ENCODE measurements at places on chromosomes 16 and 17.
A peak's percentile ranks its signal among the peaks of the same experiment; 100 is the strongest.

DNA sequence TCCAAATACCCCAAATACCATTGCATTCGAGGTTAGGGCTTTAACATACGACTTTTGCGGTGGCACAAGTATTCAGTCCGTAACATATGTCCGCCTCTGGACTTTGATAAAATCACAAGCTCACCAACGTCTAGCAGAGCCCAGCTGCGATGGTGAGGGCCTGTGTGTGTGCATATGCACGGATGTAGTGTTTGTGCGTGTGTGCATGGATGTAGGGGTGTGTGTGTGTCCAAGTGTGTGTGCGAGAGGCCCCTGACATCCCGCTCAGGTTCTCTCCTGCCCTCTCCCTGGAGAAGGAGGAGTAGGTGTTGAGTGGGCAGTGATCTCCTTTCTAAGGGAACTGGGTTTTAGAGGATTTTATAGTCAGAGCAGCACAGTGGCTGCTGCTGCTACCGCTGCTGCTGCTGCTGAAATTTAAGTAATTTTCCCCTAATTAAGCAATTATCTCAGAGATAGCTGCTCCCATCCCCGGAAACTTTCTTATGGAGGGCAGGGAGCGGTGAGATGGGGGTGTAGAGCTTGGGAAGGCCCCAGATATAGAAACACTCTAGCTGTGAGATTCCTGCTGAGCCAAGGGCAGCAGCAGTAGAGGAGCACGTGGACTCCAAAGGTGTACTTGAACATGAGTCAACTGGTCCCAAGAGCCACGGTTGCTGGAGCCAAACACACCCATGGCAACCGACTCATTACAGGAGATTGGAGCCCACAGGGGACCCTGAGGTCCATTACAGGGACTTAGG lies 121.7 kb upstream of the SDK2 start:
- peak; percentile 96 for DNase-seq

GRCh38 chr17:66477615-66478283 lies 175.3 kb downstream of the PRKCA start:
- DNase-seq = no peak

DNA sequence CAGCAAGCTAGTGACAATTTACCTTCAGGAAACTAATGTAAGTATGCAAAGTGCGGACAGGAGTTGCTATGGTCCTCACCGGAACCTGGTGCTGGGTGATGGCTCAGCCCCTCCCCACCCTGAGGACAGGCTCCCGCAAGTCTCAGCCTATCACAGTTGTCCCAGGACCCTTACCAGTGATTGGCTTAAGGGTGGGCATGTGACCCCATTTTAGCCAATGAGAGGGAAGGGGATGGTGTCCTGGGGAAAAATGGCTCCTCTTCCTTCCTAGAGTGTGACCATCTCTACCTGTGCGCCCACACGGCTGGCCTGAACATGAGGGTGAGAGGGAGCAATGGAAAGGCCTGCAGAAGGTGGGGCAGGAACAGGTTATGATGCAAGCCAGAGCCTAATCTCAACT lies 80.4 kb downstream of the C16orf78 start:
- DNase-seq = no peak

GRCh38 chr16:1818204-1818872 lies 8.3 kb downstream of the HAGH start:
- DNase-seq = no peak

DNA sequence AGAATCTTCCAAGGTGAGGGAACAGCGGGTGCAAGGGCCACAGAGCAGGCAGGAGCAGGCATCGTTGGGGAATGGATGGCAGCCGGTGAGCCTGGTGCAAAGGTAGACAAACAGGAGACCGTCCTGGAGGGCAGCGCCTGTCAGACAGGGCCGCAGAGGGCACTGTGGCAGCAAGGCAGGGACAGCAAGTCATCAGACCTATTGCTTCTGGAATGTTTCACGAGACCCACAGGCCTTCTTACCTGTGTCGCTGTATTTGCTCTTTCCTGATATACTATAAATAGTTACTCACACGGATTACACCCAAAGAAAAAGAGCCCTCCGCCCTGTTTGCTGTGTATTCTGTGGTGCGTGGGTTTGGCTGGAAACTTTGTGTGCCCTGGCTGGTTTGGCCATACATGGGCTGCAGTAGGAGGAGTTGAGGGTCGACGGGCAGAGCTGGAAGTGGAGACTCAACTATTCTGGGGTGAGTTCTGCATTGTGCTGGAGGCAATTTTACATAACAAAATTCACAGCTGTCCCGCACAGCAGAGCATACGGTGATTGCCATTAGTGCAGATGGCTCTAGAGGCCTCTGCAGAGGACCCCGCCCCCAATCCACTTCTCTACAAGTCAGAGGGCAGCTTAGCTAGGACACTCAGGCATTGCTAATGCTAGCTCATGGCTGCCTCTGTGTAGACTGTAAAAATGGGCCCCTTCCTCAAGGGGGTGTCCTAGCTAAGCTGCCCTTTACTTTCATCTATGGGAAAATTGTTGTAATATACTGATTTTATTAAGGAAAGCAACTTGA lies 18.6 kb upstream of the POLR3E start:
- DNase-seq = no peak

GRCh38 chr16:14489460-14489859 lies 140.6 kb downstream of the PARN start:
- DNase-seq = no peak

DNA sequence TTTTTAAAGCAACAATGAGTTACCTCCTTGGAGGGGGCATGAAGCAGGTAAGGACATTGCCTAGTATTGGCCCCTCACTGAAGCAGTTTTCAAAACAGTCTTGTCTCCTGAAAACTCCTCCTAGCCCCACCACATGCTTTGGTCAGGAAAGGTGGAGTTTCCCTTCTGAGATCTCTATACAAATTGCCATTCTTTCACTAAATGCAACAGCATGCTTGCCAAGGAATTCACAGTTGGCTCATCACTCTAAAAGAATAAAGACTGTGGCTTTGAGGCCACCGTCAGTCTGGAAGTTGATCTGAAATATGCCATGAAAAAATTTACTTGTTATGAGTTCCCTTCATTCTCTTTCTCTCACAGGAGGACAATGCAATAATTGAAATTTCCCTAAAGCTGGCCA lies 4.2 kb downstream of the TTC19 start:
- no peak for DNase-seq

GRCh38 chr17:18951941-18952842 lies at the start of gene SLC5A10:
SLC5A10 (plus strand) TSS chr17:18952165; CDS start chr17:18952206, 41 bp downstream.
- no peak for DNase-seq

- no peak for DNase-seq
Observed at GRCh38 chr17:19410091-19410490, 941 bp upstream of the RNF112 start.

- no peak for DNase-seq
Observed at GRCh38 chr17:65145743-65146142, 8.6 kb downstream of the RGS9 start.

DNA sequence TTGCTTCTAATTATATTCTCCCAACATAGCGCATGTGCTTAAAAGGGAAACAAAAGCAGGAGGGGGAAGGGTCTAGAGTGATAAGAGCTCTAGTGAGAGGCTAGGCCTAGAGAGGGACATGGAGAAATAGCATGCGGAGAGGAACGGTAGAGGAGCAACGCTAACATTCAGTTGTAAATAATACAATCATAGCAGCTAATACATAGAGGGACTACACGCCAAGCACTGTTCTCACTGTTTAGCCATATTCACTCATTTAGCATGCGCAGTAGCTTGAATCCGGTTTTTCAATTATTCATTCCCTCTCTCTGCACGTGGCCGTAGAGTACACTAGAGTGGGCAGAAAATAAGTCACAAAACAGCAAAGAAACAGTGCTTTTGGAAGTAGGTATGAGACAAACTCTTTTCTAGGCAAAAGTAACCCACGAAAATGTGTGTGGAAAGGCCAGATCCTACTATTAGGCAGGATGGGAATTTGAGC lies 1.7 kb upstream of the ALOX12 start:
- DNase-seq = no peak

DNA sequence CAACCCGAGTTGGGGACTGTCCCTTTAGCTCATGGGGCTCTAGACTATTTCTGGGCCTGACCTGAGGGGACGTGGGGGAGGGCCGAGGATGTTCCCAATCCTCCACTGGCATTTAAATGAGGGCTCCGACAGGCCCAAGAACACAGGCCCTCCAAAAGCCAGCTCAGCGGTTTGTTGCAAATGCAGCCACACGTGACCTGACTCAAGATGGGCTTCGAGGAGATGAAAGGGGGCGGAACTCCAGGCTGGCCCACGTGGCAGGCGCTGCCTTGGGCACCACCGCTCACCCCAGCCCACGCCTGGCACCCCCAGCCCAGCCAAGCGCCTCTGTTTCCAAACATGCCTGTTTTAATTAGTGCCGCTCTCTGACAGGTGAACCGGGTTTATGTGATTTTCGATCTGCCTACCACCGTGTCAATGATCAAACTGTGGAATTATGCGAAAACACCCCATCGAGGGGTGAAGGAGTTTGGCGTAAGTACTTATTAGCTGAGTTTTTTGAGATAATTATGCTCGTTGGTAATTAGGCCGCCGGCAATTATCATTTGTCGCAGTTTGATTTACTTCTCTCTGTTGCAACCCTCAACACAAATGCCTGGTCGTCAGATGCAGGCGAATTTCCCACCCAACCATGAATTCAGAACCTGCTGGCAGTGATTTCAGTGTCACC lies 226.7 kb downstream of the KATNIP start:
- DNase-seq = peak; percentile 28

DNA sequence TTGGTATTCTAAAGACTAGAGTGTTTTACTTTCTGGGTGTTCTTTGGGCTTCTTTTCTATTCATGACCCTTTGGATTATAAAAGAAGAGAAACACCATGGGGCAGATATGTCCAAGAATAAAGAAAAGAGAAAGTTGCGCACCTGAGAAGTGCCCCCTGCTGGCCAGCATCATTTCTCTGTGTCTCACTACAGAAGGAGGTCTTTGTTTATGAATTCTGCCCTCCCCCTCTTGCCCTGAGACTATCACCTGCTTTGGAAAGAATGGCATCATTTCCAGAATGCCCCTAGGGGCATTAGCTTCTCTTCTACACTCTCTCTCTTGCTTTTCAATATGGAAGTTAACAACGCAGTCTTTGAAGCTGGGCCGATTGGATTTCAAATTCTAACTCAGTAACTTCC lies 45.0 kb downstream of the CDH13 start:
- DNase-seq = no peak

DNA sequence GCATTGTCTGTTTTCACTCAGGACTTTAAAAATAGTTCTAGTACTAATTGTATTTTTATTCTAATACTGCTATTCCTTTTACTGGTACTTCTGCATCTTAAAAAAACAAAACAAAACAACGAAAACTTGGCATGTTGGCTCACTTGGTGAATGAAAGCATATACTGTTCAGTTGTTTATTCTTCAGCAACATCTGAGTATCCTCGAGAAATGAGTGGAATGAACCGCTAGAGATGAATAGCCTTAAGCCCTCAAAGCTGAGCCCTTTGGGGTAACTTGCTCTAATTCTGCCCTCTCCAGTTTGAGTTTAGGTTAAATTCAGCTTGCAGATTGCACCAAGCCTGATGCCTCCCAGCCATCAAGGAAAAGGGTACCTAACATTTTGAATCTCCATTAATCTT lies 126.5 kb downstream of the WWOX start:
- no peak for DNase-seq

GRCh38 chr16:85595812-85596502 lies 17.2 kb upstream of the GSE1 start:
- DNase-seq = no peak

DNA sequence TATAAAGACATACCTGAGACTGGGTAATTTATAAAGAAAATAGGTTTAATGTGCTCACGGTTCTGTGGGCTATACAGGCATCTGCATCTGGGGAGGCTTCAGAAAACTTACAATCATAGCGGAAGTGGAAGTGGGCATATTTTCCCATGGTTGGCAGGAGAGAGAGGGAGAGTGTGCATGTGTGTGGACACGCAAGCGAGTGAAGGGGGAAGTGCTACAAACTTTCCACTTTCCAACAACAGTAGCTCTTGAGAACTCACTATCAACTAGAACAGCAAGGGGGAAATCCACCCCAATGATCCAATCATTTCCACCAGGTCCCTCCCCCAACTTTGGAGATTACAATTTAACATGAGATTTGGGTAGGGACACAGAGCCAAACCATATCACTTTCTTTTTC lies 11.1 kb downstream of the TAOK1 start:
- no peak for DNase-seq

DNA sequence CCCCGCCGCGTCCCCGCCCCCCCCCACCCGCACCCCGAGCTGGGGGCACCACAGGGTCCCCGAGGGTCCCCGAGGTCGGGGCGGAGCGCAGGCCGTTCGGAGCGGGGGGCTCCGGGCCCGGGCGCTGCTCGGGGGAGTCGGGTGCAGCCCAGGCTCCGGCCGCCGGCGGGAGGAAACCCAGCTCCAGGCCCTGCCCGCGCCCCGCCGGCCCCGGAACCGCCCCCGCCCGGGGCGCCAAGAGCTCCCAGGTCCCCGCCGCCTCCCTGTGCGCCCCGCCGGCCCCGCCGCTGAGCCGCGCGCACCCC lies 33.2 kb upstream of the RPH3AL start:
- no peak for DNase-seq

DNA sequence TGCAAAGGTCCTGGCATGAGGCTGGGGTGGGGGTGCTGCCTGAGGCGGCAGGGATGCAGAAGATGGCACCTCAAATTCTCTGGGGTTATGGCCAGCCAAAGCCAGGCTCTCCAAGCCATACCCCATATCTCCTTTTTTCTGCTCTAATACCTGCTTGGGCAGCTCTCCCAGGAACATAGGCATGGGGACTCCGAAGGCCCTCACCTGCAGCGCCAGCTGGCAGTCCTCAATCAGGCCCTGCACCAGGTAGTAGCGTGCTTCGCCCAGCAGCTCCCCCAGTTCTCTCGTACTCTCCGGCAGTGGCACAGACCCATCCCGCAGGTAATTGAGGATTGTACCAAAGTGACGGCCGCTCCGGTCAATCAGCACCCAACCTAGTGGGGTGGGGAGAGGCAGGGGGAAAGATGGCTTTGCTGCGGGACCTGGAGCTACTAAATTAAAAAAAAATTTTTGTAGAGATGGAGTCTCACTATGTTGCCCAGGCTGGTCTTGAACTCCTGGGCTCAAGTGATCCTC lies 3.0 kb downstream of the KCTD13 start:
- DNase-seq = no peak

GRCh38 chr16:85370881-85371651 lies 242.1 kb upstream of the GSE1 start:
- DNase-seq = no peak

DNA sequence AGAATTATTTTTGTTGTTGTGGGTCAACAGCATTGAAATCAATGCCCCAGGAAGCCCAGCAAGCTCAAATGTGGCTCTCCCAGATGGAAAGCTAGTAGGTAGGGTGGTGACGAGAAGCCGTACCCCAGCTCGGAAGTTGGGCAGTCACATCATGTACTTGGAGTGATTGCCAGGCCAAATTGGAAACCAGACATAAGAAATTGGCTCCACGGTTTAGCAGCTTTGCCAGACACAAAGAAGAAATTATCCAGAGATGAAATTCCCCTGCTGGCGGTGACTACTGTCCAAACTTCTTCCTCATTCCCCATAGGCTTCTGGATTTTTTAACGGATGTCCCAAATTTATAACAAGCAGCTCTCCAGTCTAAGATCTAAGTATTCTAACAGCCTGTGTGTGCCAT lies 95.9 kb downstream of the OR1D5 start:
- DNase-seq = no peak
